ENCODE measurements at places on chromosomes 7 and 10.
A peak's percentile ranks its signal among the peaks of the same experiment; 100 is the strongest.

GRCh38 chr10:79183468-79183865, 114.7 kb downstream of the ZMIZ1 start:
- no peak for DNase-seq

DNA sequence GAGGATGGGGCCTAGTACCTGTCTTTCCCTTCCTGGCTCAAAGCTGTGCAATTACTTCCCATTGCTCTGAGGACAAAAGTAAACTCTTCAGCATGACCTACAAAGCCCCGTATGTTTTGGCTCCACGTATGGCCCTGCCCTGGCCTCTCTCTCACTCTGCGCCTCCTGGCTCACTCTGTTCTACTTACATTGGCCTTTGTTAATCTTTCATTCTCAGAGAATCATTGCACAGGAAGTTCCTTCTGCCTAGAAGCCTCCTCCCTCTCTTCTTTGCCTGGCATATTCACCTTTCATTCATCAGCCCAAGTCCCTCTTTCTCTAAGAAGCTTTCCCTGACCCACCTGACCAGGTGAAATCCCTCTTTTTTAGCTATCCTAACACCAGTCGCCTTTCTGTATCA, 23.9 kb downstream of the LIPM start:
- DNase-seq = no peak

- peak; percentile 15 for DNase-seq
Observed at GRCh38 chr7:12389089-12389700, 14.5 kb downstream of the VWDE start.

DNA sequence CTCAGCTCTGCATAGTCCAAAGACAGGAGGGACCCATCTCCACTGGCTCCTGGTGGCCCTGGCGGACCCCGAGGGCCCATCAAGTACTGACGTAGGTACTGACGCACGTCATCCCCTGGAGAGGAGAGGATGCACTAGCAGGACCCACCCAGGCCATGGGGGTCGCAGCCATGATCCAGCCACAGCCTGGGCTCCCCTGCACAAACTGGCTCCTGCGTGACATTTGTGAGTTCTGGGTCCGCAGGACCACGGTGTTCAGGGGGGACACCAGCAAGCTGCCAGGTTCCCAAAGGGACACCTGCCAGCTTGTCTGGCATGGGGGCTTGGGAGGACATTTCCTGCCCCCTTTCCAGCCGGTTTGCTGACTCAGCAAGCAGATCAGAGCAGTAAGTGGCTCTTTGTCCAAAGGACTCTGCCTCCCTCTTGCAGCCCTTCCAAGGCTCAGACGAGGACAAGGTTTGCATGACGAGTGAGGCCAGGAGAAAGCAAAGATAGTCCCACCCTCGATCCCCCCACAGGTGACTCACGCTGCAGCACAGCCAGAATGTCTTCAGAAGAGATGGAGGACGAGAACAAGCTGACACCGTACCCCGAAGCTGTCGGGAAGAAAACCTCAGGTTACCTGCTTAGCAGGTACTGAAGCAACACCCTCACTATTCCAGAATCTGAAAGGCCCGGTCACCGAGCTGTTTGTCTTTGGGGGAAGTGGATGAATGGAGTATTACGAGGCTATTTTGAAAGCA, 49.0 kb downstream of the COL17A1 start:
- DNase-seq = no peak

DNA sequence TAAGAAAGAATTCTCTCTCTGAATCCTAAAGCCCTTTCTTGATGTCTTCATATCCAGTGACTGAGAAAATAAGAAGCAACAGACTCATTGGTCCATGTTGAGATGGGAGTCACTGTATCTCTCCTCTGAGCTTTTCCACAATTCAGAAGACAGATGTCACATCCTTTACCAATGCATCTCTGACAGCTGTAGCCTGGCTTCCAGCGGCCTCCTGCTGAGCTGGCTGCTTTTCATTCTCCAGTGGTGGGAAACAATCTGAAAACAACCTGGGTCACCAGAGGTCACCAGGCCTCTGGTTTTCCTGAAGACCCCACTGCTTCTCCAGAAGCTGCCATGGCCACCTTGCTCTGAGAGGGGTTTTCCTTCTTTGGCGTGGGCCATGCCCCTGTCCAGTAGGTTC, 18.3 kb upstream of the RPA3 start:
- DNase-seq = no peak

DNA sequence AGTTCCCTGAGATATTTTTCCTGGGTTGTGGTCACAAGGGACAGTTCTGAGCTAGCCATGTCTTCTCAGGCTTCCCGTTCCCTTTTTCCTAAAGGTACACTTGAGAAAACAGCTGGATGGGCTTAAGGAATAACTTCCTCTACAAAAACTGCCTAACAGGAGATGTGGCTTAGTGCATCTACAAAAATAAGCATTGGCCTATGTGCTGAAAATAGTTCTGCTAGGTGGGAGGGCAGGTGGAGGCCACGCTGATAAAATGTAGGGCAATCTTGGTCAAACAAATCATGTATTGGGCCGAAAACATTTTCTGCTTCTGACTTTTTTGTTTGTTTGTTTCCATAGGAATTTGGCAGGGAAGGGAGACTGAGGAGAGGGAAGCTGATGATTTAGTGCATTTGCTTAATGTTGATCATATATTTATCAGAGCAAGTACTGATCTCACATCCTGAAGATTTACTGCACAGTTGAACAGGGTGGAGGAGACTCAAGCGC, 409.4 kb upstream of the FZD8 start:
- no peak for DNase-seq

DNA sequence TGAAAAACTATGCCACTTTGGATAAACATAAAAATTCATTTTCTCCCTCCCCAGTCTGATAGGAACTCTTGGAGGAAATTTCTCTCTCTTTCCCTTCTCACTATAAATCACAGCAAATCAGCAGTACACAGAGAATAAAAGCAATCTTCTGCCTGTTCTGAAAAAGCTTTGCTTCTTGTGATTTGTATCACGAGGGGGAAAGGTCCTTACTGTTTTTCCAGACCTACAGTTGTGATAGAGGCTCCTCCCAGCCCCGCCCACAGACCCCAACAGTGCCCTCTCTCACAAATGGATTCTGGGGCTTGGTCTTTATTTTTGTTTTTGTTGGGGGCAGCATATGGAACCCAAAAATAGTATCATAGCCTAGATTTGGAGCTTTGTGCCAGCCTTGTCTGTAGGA, 12.2 kb downstream of the FOXK1 start:
- DNase-seq = no peak

DNA sequence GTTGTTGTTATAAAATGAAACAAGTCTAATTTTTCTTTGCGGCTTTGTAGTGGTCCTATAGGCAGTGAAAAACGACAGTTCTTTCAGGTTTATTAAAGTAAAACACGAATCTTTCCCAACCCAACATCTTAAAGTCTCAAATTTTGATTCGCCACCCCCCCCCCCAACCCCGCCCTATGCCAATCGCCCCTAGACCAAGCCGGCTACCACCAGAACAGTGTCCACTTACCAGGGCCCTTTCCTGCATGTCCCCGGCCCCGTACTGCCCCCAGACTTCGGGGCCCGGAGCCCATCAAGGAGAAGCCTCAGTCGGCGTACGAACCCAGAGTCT, 335 bp upstream of the CHCHD1 start:
- no peak for DNase-seq

- DNase-seq = no peak
Observed at GRCh38 chr10:57053530-57053929, 692.5 kb upstream of the ZWINT start.

GRCh38 chr10:2981361-2981801, 86.0 kb upstream of the PFKP start:
- DNase-seq = no peak

DNA sequence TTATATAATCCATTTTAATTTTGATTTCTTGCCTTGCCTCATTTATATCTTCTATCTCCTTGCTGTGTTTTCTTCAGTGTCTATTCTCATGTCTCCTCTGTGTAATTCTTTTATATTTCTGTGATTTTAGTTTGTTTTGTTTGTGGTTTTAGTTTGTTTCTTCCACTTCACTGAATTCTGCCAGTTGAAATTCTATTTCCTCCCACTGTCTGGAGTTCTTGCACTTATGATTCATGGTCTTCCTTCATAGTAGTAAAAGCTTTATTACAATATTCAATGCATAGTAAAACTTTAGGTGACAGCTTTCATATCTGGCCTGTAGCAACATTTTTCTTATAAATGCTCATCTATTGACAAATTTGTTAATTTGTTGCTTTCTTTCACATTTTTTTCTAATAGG, 113.3 kb downstream of the MAGI2 start:
- no peak for DNase-seq

DNA sequence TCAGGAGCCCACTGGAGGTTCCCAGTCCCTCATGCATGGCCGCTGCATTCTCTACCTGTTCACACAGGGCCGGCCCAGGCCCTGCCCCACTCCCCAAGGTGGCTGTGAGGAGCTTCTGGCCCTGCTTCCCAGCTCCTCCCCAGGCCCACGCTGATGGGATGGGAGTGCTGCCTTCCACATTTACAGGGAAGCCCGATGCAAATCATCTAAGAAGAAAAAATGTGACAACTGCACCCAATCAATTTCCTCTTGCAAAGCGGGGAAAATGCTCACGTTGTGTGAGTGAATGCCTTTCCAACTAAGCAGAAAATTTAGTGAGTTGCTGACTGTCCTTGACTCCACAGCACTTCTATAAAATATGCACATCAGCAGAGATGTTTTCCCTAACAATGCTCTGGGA, 485.8 kb upstream of the MGMT start:
- DNase-seq = no peak

DNA sequence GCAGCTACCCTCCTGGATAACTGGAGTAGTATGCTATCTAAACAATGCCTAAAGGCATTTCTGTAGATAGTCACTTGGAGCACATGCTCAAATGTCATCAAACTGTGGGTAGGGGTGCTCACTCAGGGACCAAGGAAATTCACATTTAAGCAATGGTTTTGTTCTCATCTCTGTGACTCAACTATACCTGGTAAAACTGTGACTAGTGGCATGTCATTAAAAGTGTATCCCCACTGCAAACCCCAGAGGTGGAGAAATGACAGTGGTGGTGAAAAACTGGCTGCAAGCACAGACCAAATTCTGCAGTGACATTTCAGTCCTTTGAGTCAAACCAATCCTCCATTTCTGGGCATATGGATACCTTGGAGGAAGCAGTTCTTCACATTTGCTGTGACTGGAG, 134.2 kb upstream of the EFCAB10 start:
- DNase-seq = no peak

GRCh38 chr7:130273081-130273932, 6.6 kb downstream of the CPA2 start:
- DNase-seq = no peak

DNA sequence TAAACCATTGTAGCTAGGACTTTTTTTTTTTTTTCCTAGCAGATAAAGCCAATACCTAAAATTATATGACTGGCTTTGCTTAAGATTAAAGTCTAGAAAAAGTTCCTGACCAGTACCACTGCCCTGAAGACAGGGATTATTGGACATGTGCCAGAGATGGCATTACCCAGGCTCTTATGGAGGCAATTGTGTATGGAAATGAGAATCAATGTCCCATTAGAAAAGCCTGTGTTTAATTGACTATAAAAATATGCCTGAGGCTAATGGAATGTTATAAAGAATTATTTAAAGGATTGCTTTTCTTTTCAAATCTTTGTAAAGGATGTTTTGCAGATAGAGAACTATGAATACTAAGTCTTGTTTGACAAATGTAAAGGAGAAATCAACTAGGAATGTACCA, 196.7 kb downstream of the ANK3 start:
- no peak for DNase-seq

GRCh38 chr10:110619514-110620397, 24.4 kb upstream of the RBM20 start:
- no peak for DNase-seq

GRCh38 chr10:5500910-5501309, 1.5 kb upstream of the CALML5 start:
- DNase-seq = no peak

- DNase-seq = no peak
Observed at GRCh38 chr10:59734014-59734462, 19.2 kb downstream of the MRLN start.

DNA sequence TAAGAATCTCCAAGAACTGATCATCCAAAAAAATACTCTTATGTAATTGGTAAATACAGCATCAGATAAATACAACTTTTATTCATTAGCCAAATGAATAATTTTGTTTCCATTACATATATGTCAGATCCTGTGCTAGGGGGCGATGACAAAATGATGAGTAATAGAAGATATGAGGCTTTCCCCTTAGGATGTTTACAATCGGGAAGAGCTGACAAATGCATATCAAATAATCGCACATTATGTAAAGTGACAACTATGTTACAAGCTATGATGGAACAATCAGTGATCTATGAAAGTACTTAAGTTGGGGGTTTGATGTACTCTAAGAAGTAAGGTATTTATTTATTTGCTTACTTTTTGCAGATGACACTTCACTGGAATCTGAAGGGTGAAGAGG, 465.6 kb upstream of the VSTM2A start:
- DNase-seq = no peak

DNA sequence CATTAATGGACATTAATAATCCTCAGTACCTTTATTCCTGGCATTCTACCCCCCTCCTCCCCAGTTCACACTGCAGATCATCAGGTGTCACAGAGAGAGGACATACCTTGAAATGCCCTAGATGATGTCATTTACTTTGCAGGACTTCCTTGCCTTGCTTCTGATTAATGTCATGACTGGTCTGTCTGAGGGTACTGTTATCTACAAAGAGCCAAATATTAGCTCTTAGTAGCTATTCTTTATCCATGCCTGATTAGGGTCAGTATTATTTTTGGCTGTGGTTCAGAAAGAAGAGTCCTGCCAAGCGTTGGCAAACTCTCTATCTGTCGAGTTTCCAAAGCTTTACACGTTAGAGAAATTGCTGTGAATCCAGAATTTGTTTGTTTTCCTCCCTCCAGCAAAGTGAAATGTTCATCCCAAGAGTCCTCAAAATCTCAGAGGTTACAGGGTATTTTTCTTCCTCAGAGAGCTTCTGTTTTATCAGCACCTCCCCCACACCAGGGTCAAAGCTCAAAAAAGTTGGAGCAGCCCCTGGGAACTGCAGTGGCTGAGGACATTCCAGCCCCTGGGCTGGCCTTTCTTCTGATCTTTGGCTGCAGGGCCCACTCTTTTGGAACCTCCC, 12.6 kb downstream of the SCD start:
- DNase-seq = no peak

DNA sequence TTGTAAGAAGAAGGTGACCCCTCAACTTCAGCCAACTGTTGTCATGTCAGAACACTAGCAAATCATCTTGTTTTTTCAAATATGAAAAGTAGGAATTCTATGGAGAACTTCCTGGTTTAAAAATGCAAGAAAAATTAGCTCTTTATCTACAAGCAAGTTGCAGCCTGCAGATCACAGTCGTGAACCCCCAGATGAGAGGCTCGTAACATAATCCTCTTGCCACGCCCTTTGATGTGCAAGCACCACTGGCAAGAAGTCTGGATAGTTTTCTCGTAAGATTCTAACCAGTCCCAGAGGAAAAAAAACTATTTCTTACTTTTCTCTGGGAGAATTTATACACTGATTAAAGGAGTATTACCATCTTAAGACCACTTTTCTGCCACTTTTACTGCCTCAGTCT, 132.3 kb downstream of the DPY19L1 start:
- no peak for DNase-seq

- DNase-seq = no peak
Observed at GRCh38 chr10:117757086-117757720, 214.7 kb downstream of the EMX2 start.
